Central memory CD4-positive, alpha-beta T cell (primary cell): ENCODE measurements at places on chromosomes 6 and 20.

- DNase-seq = no peak
Observed at GRCh38 chr6:51778666-51779065, 308.7 kb downstream of the PKHD1 start.

GRCh38 chr6:156992020-156992804 lies 215.0 kb downstream of the ARID1B start:
- no peak for DNase-seq

GRCh38 chr6:72376736-72377135 lies 245.1 kb upstream of the KCNQ5 start:
- no peak for DNase-seq

- no peak for DNase-seq
Observed at GRCh38 chr6:5471637-5472398, 210.5 kb downstream of the FARS2 start.

DNA sequence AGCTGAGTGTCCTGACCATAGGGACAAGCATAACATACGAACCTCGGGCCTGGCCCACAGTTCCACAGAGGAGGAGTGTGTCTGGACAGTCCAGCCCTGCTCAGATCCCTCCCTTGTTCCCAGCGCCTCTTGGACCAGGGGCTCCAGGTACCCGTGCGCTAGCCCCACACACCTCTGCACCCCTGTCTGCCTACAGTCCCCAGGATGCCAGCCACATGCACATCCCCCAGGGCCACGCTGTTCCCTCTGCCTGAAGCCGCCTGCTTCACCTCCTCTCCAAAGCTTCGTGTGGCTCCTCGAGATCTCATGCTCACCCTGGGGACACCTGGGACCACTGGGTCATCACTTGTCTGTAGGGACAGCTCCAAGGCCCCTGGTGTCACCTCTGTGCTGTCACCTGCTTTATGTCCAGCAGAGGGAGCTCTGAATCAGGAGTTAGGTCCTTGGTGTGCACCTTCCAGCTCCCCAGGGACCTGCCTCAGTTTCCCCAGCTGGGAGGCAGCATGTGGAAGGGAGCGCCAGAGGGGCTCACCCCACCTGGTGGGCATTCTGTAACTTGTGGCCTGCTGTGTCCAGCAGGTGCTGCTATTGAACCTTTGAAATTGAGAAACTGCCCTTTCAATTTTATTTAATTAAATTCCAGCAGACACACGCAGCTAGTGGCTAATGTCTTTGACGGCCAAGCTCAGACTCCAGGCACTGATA lies 7.3 kb upstream of the YTHDF1 start:
- DNase-seq = peak; percentile 21

- no peak for DNase-seq
Observed at GRCh38 chr6:113960795-113961194, 10.2 kb downstream of the HDAC2 start.

- no peak for DNase-seq
Observed at GRCh38 chr20:19079536-19080299, 132.7 kb upstream of the SLC24A3 start.

DNA sequence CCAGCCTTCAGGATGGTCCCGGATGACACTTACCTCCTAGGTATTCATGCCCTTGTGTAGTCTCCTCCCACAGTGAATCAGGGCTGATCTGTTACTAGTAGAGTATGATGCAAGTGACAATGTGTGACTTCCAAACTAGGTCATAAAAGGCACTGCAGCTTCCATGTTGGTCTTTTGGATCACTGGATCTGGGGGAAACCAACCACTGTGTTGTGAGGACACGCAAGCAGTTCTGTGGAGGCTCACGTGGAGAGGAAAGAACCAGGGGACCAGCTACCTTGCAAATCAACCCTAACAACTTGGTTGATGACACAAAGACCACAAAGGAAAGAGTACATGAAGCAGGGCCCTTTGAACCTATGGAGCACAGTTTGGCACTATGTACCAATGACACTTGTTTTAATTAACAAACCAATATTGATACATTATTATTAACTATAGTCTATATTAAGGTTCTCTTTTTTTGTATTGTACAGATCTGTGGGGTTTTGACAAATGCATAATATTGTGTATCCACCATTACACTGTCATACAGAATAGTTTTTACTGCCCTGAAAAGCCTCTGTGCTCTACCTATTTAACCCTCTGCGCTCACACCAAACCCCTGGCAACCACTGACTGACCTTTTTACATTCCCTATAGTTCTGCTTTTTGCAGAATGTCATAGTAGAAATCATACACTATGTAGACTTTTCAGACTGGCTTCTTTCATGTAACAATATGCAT lies 16.3 kb upstream of the SDCBP2 start:
- no peak for DNase-seq

DNA sequence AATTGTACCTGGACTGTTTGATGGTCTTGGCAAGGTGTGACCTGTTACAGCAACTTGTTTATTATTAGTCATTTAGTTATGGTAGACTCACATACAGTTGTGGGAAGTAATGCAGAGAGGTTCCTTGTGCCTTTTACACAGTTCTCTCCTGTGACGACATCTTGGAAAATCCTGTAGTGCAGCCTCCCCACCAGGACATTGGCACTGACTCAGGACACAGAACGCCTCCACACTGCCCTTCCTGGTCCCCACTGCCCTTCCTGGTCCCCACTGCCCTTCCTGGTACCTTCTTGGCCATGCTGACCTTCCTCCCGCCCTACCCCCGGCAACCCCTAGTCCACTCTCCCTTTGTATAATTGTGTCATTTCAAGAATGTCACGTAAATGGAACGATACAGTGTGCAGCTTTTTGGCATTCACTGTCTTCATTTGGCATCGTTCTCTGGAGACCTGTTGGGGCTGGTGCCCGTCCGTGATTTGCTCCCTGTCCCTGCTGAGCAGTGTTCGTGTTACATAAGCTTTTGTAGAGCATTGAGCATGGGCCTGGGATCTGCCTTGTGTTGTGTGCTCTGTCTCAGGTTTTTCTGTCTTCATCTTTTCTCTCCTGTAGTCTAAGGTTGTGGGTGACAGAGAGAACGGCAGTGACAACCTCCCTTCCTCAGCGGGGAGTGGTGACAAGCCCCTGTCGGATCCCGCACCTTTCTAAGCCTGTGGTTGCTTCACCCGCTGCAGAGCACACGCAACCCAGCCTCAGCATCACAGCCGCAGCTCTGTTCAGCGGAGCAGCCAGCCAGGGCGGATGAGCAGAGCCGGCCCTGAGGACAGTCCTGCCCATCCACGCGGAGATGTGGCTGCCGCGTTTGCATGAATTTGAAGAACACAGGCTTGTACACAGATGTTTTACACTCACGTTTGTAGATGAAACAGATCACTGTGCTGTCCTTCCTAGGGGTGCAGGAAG lies 5.4 kb upstream of the DNAJC5 start:
- no peak for DNase-seq

DNA sequence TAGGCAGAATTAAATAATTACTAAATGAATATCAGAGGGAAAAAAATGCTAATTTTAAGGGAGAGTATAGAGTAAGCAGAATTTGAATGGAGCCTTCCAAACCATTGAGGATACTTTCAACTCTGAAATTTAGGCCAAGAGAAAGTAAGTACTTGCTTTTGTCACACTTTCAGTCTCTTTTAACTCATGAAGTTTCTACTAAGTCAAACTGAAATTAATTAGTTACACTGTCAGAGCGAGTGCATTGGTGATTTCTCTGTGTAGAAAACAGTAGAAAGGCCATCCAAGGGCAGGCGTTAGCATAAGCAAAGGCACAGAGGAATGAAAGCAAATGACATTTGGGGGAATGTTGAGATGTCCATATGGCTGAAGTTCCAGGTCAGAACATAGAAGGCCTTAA lies 92.9 kb downstream of the PLEKHG1 start:
- no peak for DNase-seq

DNA sequence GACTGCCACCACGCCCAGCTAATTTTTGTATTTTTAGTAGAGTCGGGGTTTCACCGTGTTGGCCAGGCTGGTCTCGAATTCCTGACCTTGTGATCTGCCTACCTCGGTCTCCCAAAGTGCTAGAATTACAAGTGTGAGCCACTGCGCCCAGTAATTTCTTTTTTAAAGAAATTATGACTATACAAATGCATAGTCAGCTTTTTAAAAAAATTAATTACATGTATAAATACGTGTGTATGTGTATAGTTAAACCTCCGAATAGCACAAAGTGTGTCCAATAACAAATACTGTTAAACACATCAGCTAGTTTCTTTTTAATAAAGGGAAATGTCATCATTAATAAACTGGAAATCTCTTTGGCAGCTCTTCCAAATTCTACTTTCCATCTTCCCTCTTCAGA lies 135.5 kb upstream of the SALL4 start:
- no peak for DNase-seq

GRCh38 chr6:21827425-21828202 lies 234.1 kb downstream of the SOX4 start:
- no peak for DNase-seq

DNA sequence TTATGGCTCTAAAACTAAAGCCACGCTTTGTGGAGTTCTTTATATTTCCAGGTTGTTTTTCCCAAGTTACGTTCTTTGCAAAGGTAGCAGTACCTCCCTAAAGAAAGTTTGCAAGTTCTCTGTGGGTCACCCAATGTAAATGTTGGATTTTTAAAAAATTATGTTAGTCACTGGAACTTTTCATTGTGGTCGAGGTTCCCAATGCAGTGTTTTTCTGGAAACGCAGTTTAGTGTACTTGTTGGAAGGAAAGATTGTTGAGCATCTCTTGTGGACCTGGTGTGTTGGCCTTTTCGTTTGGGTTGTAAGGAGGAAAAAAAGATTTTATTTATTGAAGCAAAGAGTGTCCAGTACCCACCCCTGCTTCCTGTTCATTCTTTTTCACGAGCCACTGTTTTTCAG lies 1.4 kb downstream of the TOP1 start:
- no peak for DNase-seq

DNA sequence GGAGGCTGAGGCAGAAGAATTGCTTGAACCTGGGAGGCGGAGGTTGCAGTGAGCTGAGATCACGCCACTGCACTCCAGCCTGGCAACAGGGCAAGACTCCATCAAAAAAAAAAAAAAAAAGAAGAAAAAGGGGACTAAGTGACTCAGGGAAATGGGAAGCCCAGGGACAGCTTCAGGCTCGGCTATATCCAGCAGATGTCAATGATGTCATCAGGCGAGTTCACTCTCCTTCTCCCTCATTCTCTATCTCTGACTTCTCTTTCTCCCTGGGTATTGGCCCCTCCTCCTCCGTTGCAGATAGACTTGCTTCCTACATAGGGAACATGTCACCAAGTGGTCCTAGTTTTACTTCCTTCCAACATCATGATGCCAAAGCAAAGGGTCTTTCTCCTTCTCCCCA lies 316.8 kb downstream of the TFAP2C start:
- DNase-seq = no peak

DNA sequence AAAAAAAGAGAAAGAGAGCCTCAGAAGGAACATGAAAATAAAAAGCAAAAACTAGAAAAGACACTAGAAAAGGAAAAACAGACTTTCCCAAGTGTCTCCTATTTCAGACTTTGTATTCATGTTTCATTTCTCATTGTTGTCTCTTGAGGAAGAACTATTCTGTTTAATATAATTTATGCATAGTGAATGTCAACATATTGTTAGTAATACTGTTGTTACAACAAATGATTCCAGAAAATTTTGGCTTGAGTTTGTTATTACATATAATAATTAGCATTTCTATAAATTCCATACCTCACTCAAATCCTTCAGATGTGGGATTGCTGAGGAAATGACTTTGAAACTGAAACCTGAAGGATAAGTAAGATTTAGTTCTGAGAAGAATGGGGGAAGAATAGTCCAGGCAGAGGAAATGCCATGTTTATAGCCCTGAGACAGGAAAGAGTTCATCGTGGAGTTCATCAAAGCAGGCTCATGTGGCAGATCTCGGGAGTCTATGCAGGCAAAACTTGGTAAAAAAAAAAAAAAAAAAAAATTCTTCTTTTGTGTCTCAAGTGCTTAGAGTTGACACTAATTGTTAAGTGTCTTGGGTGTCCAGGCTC lies 53.1 kb upstream of the EIF2S2 start:
- no peak for DNase-seq

DNA sequence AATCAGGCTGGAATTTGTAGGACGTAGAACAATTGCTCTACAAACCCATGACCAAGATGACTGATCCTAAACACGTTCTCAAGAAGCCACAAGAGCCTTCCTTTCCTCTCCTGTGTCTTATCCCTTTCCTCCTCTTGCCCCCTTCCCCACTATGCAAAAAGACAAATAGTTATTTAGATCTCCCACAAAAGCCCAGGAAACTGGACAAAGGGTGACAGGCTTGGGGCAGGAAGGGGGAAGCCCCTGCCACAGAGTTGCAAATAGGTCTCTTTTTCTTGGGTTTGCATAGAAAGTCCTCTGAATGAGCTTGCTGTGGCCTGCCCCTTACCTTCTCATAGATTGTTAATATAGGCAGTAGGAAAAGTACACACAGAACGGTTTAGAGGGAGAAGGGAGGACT lies 377.1 kb upstream of the BTBD3 start:
- no peak for DNase-seq

GRCh38 chr6:157990321-157991066 lies 8.8 kb downstream of the SYNJ2 start:
- DNase-seq = peak; percentile 17

GRCh38 chr6:167350275-167350696 lies 25.4 kb downstream of the TTLL2 start:
- DNase-seq = peak; percentile 10

DNA sequence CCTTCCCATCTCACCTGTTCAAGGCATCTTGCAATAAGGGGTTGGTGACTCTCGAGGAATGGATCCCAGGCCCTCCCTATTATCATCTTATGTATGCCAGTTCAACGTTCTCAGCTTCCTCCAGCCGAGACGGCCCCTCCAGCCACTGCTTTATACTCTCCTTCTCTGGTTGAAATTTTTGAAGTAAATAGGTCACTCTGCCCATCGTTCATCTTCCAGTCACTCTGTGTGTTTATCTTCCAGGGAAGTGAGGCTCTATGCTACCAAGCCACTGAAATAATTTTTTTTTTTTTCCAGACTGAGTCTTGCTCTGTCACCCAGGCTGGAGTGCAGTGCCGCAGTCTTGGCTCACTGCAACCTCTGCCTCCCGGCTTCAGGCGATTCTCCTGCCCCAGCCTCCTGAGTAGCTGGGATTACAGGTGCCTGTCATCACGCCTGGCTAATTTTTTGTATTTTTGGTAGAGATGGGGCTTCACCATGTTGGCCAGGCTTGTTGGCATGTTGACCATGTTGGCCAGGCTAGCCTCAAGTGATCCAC lies 17.0 kb downstream of the PTPN1 start:
- no peak for DNase-seq

DNA sequence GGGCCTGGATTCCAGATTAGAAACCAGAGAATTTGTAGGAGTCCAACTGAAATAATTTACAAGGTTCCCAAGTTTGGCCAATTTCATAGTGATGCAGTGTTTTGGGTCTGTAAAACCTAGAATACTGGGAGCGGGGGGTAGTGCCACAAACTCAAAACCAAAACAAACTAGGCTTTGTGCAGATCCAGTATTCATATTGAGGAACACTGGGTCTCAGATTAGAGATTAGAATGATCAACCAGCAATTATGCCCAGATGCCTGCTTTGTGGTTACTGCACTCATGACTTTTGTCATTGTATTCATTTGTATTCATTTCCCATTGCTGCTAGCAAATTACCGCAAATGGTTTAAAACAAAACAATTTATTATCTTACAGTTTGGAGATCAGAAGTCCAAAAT lies 3.2 kb upstream of the NDUFAF4 start:
- no peak for DNase-seq
